ENCODE measurements at places on chromosomes 1 and 21.

GRCh38 chr21:22476726-22477646, 1478.8 kb downstream of the NCAM2 start:
- DNase-seq: no peak

- no peak for DNase-seq
Measured at GRCh38 chr1:209648346-209648745, 3.9 kb downstream of the LAMB3 start.

DNA sequence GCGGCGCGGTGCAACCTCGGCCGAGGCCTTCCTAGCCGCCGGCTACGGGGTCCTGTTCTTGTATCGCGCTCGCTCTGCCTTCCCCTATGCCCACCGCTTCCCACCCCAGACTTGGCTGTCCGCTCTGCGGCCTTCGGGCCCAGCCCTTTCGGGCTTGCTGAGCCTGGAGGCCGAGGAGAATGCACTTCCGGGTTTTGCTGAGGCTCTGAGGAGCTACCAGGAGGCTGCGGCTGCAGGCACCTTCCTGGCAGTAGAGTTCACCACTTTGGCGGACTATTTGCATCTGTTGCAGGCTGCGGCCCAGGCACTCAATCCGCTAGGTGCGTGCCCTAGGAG, 379 bp downstream of the PPCS start:
- peak; percentile 68 for DNase-seq

- no peak for DNase-seq
Measured at GRCh38 chr1:24801176-24801575, 55.9 kb downstream of the CLIC4 start.

- peak; percentile 93 for DNase-seq
Measured at GRCh38 chr1:93814059-93814794, 64.8 kb downstream of the DNTTIP2 start.

GRCh38 chr1:32539584-32540571, 651 bp downstream of the ZBTB8A start:
- peak; percentile 48 for DNase-seq
